Stimulated activated CD8-positive, alpha-beta memory T cell treated with anti-CD3 and anti-CD28 coated beads, Interleukin-4, amount 100 ng/mL, for 4 hours (primary cell): ENCODE measurements at places on chromosomes 3 and 15.

DNA sequence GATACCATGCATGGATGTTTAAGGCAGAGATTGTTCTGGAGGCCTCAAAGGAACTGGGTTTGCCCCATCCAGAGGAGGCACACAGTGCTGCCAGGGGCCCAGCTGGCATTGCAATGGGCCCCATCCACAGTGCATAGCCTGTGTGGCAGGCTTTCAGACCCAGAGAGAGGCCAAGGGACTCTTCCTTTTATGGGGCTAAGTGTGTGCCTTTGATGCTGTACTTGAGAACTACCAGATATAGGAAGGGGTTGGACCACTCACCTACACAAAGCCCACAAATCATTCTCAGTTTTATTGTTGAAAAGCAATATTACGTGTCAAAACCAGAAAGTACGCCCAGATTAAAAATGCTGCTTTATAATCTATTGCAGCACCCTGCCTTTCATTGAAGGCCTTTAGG is 134.9 kb downstream of the EPHB1 start:
- no peak for DNase-seq

DNA sequence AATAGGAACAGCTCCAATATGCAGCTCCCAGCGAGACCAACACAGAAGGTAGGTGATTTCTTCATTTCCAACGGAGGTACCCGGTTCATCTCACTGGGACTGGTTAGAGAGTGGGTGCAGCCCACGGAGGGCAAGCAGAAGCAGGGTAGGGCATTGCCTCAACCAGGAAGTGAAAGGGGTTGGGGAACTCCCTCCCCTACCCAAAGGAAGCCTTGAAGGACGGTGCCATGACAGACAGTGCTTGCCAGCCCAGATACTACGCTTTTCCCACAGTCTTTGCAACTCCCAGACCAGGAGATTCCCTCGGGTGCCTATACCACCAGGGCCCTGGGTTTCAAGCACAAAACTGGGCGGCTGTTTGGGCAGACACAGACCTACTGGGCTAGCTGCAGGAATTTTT is 576.9 kb upstream of the NECTIN3 start:
- DNase-seq, result no peak

GRCh38 chr3:194748225-194748624 is 62.5 kb downstream of the FAM43A start:
- DNase-seq, result no peak

DNA sequence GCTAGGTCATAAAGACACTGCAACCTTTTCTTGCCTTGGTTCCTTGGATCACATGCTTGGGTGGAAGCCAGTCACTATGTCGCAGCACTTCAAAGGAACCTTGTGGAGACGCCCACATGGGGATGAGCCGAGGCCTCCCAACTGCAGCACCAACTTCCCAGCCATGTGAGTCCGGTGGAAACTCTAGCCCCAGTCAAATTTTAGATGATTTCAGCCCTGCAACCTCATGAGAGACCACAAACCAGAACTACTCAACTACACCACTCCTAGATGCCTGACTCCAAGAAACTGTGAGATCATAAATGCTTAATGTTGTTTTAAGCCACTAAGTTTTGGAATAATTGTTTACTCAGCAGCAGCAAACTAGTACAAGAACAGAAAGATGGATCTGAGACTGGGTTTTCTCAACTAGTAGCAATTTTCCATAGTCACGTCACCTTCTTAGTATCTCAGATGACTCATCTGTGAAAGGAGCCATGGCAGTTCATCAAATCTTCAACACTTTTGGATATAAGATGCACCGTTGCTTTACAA is 86.5 kb downstream of the MB21D2 start:
- no peak for DNase-seq

DNA sequence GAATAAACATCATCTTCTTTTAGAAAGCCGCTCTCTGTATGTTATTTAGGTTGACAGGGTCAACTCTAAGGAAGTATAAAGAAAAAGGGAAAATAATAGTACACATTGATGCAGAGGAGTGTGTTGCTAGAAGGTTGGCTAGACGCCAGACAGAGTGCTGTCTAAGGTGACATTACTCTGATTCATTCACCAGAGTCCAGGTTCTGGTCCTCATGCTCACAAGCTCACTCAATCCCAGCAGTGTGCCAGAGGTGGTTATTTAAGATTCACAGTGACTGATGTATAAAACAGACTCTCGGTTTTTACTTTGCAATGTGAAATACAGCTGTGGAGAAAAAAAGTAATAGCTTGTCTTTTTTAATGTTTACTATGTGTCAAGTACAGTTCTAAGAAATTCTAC is 1.7 kb downstream of the CFAP44 start:
- no peak for DNase-seq
